Activated CD4-positive, alpha-beta T cell treated with anti-CD3 and anti-CD28 coated beads, Interleukin-2, amount 50 U/mL, for 24 hours (primary cell): ENCODE measurements at places on chromosomes 2 and 18.

DNA sequence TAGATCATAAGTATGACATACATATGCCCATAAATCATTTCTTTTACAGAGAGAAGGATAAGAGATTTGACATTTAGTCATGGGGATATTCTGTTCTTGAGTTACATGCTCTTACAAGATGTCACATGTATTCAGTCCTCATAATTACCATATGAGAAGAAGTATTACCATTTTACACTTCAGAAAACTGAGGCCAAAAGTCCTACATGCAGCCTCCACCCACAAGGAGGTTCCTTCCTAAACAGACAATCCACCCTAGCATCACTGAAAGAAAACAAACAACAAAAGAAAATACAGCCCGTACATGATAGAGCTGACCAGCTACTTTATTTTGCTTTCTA is 335.1 kb downstream of the SETBP1 start:
- DNase-seq: no peak

GRCh38 chr2:146238254-146238966 is 1606.4 kb upstream of the ACVR2A start:
- DNase-seq: no peak

- DNase-seq: no peak
Measured at GRCh38 chr2:149167941-149168340, 129.4 kb downstream of the LYPD6B start.

GRCh38 chr18:24674200-24674599 is 213.8 kb downstream of the HRH4 start:
- DNase-seq: no peak
